ENCODE measurements at places on chromosomes 12 and 14. TPM values are rescaled to one million over a fixed set of nuclear protein-coding genes. Genes with fewer than 3 reads are reported as not detected.

OR4K17 gene
- not detected for total RNA-seq

GRCh38 chr14:53306911-53307310 is 153.8 kb upstream of the DDHD1 start:
- no peak for DNase-seq

- no peak for DNase-seq
Measured at GRCh38 chr12:53986686-53987483, 1.9 kb downstream of the HOXC10 start.

RFLNA gene
- 1.0 TPM for total RNA-seq

DNA sequence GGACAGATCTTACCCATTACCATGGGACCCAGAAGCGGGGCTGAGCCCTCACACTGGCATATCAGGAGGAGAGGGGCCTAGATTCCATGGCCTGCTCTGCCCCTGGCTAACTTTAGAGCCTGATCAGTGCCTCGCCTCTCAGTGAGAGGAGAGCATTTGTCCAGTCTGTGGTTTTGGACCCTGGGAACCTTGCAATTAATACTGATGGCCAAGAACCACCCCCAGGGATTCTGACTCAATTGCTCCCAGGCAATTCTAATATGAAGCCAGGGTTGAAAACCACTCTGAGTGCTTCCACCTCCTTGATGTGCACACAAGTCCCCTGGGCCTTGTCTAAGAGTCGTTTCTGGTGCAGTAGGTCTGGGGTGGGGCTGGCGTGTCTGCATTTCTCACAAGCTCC is 67.7 kb downstream of the CALM1 start:
- no peak for DNase-seq

GRCh38 chr12:69059465-69060457 is 126.8 kb upstream of the CPM start:
- DNase-seq: no peak

- peak; percentile 76 for DNase-seq
Measured at GRCh38 chr12:643475-644302, 19.6 kb downstream of the NINJ2 start.

- no peak for DNase-seq
Measured at GRCh38 chr12:95674163-95674562, 116.4 kb downstream of the NTN4 start.

DNA sequence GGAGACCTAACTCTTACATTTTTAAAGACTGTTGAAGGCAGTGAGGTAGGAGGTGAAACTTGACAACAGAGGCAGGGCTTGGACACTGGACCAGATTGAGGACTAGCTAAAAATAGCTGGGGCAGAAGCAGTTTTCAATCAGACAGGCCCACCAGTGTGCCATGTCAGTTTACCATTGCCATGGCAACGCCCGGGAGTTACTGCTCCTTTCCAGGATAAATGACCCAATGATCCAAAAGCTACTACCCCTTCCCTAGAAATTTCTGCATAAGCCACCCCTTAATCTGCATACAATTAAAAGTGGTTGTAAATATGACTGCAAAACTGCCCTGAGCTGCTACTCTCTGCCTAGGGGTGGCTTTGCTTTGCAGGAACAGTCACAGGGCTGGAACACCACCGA is 53.2 kb upstream of the PKP2 start:
- DNase-seq: no peak

DNA sequence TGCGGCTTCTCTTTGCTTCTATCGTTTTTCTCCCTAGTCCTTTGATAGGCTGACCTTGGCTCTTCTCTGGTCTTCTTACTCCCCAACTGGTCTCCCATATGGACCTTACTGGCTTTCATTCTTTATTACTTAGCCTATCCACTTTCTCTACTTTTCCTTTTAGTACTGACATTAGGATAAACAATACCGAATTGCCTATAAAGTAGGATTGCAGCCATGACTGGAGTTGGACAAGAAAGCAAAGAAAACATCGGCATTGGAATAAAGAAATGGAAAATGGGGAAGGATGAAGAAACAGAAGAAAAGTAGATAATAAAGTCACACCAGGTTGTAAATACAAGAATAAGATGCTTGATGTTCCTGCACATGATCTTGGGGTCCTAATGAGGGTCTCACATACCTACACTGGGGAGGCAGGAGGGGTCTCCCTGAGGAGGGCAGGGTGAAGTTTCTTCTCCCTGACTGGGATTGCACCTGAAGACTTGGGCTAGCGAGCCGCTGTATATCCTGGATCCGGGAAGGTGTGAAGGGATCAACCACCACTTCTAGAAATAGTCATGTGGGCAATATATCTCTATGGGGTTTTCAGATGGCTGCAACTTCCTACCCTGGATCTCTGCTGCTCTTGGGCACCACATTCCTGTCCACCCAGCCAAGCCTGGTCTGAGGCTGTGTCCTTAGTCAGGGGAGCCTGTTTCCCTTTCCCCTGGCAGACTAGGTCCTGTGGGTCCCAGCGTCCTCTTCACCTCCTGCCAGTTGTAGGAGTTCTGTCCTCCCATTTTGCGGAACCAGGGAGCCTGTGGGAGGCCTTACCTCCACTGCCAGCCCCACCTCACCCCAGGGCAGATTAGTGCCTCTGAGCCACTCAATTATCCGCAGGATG is 13.1 kb downstream of the NKX2-1 start:
- peak; percentile 67 for DNase-seq

TAC3 gene
- not detected for total RNA-seq

DNA sequence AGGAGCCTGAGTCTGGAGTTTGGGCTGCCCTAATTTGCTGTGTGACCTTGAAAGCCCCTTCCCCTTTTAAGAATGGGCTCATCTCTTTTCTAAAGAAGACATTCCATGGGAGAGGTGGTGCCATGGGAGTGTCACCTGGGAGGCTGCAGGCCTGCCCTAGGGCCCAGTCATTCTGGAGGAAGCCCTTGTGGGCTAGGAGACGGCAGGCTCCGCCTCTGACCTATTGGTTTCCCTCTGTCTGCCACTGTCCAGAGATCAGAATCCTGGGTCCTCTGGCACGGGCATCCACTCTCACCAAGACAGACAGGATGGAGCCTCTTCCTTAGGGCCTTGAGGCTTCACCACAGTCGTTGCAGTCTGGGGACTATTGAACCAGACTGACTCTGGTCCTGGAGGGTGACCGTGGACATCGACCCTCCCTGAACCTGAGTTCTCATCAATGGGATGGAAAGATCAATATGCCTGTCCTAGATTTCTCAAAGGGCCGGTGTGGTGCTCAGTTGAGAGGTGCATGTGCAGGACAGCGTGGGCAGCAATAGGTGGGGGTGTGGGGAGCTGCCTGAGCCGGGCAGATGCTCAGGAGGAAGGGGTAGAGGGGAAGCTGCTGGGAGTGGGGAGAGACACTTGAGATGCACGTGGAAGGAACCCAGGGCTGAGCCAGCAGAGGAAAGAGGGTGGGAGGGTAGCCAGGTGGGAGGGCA is 12.2 kb upstream of the CLMN start:
- no peak for DNase-seq

AGAP2 gene
- total RNA-seq: 5.4 TPM

GRCh38 chr12:64025174-64025958 is 180.9 kb downstream of the SRGAP1 start:
- DNase-seq: no peak

- no peak for DNase-seq
Measured at GRCh38 chr14:72515779-72516770, 377.8 kb downstream of the DPF3 start.

DNA sequence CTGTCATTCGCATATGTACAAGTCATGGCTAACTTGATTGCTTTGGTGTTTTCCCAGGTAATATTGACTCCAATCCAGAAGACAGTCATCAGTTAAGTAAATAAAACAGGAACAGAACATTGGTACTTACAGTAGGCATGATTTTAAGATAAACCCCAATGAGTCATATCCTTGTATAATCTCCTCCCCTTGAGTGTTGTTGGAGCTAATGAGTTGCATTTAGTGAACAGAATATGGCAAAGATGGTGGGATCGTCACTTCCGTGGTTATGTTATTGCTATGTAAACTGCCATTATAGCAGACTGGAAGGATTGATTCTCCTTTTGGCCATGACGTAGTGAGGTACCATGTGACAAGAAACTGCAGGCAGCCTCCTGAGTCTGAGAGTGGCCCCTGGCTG is 102.2 kb downstream of the TMX1 start:
- no peak for DNase-seq

KRT75 gene
- not detected for total RNA-seq

DNA sequence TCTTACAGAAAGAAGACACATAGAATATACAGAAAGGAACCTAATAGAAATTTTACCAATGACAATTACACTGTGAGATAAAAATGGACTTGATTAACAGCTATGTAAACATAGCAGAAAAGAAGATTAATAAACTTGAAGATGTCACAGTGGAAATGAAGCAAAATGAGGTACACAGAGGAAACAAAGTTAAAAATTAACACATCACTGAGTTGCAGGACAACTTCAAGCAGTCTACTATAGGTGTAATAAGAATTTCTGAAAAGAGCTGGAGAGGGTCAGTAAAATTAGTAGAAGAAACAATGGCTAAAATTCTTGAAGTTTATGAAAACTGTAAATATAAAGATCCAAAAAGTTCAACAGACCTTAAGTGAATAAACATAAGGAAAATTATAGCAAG is 738.7 kb downstream of the C12orf50 start:
- no peak for DNase-seq

- DNase-seq: no peak
Measured at GRCh38 chr12:64470495-64470894, 18.6 kb downstream of the TBK1 start.

FSCB gene
- total RNA-seq: not detected

ARID2 gene
- total RNA-seq: 30.2 TPM

DNA sequence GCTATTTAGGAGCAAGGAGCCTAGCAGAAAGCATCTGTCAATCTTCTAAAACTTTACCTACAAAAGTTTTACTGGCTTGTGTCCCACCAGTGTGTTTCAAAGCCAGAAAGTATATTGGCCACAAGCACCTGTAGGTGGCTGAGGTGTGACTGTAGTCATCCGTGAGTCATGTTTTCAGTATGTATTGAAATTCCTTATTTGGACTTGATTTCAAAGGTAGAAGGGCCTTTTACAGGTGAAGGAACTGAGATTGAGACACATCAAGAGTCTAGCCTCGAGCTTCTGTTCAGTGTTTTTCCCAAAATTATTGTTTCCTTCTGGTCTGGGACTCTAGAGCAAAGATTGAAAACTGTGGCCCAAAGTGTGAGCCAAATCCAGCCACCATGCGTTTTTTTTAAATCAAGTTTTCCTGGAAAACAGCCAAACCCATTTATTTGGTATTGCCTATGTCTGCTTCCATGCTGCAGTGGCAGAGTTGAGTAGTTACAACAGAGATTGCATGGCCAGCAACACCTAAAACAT is 195.3 kb upstream of the BCL2L14 start:
- DNase-seq: no peak

GRCh38 chr12:55629058-55629841 is 7.4 kb upstream of the OR10P1 start:
- DNase-seq: no peak

DNA sequence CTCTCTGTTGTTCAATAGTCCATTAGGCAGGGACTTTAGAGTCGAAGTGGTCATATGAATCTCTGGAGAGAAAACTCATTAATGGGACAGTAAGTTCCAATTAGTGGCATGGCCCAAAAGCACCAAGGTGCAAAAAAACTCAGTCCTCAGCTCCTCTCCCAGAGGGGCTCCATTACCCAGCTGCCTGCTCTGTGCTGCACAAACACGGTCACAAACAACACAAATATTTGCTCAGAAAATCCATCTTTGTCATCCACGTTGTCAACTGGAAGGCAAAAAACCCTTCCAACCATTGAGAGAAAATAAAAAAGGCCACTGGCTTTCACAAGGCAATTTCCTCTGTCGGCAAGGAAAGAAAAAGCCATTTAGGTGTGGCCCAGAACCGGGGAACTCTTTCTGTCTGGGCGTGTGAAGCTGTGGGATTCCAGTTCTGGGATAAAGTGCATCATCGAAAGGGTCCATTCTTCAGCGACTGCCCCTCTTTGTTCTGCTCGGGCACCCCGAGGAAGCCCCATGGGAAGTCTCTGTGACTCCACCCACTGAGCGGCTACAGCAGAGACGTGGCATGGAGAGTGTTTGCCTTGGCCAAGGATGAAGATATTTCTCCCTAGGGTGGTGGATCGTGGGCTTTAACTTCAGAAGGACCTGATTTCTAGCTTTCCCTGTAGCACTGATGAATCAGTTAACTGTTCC is 137.6 kb downstream of the VRK1 start:
- DNase-seq: no peak

GRCh38 chr12:45568808-45569207 is 160.7 kb upstream of the ARID2 start:
- DNase-seq: no peak

CPM gene
- 165 TPM for total RNA-seq

- DNase-seq: no peak
Measured at GRCh38 chr12:107130830-107131611, 37.7 kb upstream of the CRY1 start.

DNA sequence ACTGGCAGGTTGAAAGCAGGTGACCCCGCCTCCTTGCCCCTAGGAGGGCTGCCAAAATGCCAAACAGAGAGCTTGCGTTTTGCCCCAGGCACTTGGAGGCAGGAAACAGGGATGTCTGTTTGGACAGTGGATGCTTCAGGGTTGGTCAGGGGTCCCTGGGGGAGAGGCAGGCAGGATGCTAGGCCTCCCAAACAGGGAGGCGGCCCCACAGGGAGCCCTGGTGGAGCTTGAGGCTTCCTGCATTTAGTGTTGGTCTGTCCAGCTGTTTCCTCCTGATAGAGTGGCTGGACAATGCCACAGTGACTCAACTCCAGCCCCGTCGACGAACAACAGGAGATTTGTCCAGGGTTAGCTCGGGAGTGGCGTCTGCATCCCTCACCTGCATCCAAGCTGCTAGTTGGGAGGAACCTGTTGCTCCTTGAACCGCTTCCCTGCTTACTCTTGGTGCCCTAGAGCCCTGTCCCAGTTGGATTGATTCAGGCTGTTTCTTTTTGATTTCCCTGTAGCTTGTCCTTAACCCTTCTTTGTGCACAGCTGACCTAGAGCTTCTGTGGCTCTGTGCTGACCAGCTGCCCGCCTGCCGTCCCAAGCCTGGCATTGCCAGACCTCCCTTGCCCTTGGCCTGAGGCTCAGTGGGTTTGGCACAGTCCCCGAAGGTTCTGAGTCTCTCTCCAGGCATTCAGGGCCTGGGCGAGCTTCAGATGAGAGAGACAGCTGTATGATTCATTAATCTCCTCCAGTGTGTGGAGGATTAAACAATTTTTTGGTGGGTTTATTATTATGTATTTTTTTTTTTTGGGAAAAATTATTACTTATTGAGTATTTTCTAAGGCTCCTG is 45.9 kb downstream of the TSPAN9 start:
- no peak for DNase-seq

DNA sequence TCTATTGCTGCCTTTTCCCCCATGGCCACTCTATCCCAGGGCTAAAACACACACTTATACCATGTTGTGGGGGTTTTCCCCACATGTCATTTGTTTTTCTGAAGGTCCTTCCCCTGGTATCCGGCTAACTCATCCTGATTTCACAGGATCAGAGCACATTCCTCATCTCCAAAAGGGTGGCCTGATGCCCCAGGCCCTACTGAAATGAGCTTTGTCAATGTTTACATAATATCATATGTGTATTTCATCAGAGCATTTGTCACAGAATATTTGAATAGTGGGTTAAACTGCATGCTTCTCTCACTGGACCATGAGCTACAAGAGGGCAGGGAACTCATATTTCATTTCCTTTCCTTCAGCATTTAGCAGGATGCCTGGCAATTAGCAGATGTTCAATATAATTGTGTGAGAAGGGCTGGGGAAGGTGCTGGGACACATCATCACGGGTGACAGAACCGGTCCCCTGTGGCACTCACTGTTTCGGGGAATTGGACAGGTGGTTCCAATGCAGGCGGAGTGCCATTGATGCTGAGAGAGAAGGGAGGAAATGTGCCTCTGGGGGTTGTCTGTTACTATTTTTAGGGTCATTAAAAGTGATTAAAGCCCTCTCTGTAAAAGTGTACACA is 26.8 kb downstream of the EMP1 start:
- no peak for DNase-seq

C12orf42 gene
- total RNA-seq: not detected
